ENCODE measurements at places on chromosomes 3 and 15. TPM values are rescaled to one million over a fixed set of nuclear protein-coding genes. Genes with fewer than 3 reads are reported as not detected.

GRCh38 chr15:91942720-91943394 is 89.3 kb downstream of the SLCO3A1 start:
- no peak for DNase-seq

- peak; percentile 63 for DNase-seq
Measured at GRCh38 chr3:56683122-56683817, at the start of gene TASOR. Gene TASOR (minus strand): TSS chr3:56683265. CDS start chr3:56683006, 259 bp downstream.

- no peak for DNase-seq
Measured at GRCh38 chr3:23950293-23950692, 5.2 kb downstream of the NR1D2 start.

DNA sequence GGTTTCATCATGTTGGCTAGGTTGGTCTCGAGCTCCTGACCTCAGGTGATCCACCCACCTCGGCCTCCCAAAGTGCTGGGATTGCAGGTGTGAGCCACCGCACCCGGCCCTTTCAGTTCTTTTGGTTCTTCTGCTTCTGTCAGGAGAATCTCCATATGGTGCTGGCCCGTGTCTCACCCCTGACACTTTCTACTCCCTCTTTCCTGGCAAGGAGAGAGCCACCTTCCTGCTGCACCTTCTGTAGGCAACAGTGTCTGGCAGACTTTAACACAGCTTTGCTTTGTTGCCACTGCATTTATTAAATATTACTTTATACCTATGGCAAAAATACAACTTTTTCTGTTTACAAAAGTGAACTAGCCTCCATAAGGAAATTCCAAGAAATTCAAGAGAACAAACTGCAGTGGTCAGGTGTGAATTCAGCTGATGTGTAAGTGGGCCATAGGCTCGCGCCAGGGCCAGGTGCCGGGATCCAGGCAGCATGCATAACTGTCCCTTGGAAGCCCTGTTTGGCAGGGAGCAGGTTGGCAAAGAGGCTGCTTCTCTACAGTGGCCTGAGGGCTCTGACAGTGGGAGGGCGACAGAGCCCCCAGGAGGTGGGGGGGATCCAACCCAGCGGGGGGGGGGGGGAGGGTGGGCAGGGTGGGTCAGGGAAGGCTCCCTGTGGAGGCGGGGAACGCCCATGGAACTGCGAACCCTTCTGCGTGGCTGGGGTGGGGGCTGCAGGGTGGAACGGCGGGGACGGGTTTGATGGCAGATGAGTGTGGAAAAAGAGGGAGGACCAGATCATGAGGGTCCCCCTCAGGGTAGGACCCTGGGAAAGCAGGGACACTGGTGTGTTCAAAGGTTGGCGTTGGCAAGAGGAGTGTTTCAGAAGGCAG is 21.1 kb downstream of the CTSH start:
- DNase-seq: no peak

DNA sequence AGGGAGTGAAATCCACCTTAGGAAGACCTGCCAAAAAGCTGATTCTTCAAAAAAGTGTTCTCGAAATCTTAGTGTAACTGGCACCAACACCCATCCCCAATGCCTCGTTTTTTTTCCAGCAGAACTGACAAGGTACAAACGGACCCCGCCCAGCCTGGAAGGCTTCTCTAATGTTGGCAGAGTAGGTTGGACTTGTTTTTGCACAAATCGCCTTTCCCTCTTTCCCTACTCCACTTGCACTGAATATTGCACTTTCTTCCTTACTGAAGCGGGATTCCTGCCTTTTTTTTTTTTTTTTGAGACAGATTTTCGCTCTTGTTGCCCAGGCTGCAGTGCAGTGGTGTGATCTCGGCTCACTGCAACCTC is 544 bp upstream of the TIMMDC1 start:
- peak; percentile 1 for DNase-seq

B3GNT5 gene
- total RNA-seq: 38.3 TPM

- DNase-seq: no peak
Measured at GRCh38 chr3:78729946-78730345, 1037.9 kb downstream of the ROBO1 start.

FETUB gene
- total RNA-seq: not detected

All from neural crest cell (in vitro differentiated cells).